ENCODE measurements at places on chromosomes 4 and X.

DNA sequence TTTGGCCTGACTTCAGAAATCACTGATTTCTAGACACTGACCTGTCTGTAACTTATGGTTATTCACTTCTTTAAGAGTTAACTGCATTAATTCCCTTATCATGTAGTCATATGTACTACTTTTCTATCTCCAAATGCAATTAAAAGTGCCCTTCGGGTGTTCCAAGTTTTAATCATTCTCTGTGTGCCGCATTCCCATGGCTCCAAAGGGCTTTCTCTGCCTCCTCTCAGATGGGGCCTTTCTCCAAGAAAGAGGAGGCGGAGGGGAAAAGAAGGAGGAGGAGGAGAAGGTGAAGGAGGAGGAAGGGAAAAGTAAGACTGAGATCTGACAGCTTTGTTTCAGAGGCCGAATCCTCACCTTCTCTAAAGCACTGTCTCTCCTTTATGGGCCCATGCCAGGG is 325.8 kb downstream of the LDB2 start:
- no peak for DNase-seq

GRCh38 chrX:2829469-2830246 is 928 bp downstream of the GYG2 start:
- no peak for DNase-seq

- peak; percentile 58 for DNase-seq
These were observed 1.8 kb downstream of the SLC30A9 start for GRCh38 chr4:41991916-41992767.

DNA sequence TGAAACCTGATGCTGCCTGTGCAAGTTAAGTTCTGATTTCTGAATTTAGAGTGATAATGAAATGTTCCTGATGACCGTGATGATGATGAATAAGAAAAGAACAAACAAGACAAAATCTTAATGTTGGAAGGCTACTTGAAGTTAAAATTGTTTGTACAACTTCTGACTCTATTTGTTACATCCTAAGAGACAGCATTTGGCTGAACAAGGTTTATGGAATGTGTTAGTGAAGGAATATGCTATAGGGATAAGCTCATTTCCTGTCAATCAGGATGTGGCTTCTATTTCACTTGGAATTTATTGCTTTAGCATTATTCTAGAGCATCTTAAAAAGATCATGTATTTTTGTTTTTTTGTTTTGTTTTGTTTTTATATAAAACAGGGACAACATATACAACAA is 267.5 kb downstream of the FAT4 start:
- DNase-seq: peak; percentile 52

DNA sequence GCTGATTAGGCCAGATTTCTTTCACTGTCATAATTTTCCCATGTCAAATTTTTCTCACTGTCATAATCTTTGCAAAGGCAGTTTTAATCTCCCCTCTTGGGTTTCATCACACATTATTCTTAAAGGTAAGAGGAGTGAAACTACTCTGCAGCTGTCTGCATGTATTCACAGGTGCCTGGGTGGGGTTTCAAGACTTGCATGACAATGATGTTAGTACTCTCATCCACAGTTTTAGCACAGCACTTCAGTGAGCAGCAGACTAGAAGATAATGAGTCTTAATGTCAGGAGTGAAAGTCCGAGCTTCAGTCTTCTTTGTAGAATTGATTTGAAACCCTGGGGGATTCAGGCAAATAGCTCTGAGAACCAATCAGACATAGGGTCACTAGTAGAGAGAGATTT is 182.5 kb upstream of the GALNT7 start:
- DNase-seq: no peak

GRCh38 chr4:17646693-17647092 is 32.3 kb downstream of the MED28 start:
- no peak for DNase-seq

DNA sequence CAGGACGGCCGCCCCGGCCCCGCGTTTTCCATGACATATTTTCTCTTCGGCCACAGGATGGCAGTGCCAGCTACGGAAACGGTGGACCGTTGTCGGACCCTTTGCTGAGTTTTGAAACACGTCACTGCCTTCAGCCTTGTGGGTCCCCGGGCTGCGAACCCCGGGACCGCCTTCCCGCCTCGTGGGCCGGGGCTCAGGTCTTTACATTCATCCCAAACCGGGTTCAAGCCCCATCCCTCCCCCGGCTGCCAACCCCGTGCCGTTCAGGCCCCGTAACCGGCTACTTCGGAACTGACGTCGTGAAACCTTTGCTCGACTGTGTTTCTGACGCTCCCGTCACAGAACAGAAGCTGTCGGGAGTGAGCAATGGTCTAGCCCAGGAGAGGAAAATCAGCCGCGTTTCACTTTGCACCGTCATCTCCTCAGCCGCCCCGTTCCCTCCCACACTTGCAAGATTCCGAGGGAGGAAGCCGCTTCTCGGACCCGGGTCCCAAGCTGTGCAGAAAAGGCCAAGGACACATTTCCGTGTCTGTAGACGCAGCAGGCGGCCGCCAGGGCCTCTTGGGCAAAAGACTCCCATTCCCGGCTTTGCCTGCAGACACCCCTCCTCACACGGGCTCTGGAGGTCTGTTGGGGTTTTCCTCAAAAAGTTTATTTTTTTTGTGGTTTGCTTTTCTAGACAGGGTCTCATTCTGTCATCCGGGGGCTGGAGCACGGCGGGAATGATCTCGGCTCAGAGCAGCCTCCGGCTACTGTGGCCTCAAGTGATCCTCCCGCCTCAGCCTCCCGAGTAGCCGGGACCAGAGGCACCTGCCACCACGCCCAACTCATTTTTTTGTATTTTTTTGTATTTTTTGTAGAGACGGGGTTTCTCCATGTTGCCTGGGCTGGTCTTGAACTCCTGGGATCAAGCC is 41.4 kb upstream of the PPP2R3B start:
- DNase-seq: no peak

DNA sequence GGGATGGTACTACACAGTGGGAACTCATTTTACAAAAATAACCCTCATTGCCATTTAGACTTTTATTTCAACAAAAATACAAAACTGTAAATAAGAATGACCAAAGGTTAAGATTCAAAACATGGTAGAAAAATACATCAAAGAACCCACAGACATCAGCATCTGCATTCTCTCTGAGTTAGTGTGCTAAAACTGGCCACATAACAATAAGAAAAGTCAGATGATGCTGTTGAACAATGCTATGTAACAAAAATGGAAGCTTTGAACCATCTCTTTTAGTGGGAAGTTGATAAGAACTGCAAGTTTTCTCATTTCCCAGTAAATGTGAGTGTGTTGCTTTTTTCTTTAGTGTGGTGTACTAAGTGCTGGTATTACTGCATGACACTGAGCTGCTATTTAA is 888.4 kb upstream of the EPHA5 start:
- no peak for DNase-seq

DNA sequence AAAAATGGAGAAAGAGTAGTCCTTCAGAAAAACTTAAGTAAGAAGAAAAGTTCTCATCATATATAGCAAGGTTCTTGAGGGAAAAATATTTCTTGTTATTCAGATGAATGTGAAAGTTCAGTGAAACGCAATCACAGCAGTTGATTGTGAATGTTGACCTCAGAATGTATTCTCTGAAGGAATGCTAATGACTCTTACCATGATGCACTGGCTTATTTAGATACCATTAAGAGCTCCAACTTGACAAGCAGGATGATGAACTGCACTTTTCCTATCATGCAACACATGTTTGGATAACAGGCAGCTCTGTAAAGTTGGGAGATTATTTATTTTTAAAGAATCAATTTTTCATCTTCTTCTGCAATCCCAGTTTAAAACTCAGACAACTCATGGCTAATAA is 115.5 kb upstream of the MYOZ2 start:
- no peak for DNase-seq

GRCh38 chrX:77977095-77977494 is 7.7 kb upstream of the PGAM4 start:
- DNase-seq: no peak

GRCh38 chr4:137307806-137308205 is 224.5 kb downstream of the PCDH18 start:
- DNase-seq: peak; percentile 44

DNA sequence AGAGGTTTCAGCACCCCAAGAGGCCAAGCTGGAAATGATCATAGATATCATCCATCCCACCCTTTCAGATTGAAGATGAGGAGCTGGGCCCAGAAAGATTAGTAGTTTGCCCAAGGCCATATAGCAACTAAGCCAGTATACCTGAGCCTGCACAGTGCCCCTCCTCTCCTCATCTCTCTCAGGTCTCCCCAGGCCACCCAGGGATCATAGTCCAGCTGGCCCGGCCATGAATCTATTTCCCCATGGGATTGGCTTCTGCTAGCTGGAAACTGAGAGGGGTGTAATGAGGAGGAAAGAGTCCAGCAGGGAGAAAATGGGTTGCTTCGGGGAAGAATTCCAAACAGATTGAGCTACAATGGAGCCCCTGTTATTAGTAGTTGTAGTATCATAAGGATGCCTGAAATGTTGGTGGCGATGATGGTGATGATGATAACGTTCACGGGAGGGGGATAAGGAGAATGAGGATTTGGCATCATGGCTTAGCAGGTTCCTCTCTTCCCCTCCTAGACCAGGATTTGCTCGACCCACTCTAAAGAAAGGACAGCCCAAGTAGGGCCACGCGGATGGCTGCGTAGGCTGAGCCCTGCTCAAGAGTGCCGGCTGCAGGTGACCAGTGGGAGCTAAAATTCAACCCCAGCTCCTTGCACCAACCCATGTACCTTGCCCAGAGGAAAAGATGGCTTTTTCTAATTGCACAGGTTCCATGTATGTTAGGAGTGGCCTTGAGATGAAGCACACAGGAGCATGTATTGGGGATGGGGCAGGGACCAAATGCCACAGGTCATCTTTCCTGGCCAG is 117.8 kb upstream of the PJA1 start:
- no peak for DNase-seq

DNA sequence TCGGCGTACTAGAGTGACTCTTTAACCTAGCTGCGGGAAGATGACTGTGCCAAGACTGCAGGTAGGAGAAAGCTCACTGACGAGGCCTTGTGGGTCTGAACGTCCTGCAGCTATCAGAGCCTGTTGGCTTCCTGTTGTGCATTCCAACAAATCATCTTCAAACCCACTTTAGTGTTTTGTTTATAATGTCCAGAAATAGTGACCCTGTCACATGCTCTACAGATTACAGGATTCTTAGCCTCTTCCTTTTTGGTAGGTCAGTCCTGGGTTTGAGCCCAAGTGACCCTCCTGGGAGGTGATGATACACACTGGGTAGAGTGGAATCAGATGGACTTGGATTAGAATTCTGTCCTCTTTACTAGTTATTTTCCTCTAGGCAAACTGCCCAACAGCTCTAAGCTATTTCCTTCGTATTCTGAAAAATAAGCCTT is 33.2 kb downstream of the HTT start:
- no peak for DNase-seq

DNA sequence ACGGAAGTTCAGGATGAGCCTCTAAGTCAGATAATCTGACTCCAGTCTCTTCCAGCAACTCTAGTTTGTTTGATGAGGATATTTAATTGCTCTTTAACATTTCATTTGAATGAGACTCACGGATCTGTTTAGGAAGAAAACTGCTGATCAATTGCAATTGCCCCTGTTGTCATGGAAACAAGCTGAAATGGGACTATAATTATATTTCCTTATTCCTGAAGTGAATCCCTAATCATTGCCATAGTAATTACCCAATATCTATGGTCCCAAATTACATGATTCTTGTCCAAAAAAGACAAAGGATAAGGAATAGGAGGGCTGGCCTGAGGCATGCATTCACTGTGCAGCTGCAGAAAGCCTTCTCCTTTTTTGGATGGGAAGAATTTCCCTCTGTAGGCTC is 105.3 kb downstream of the AASDH start:
- DNase-seq: no peak

GRCh38 chr4:83388313-83388676 is 53.6 kb upstream of the HPSE start:
- no peak for DNase-seq

DNA sequence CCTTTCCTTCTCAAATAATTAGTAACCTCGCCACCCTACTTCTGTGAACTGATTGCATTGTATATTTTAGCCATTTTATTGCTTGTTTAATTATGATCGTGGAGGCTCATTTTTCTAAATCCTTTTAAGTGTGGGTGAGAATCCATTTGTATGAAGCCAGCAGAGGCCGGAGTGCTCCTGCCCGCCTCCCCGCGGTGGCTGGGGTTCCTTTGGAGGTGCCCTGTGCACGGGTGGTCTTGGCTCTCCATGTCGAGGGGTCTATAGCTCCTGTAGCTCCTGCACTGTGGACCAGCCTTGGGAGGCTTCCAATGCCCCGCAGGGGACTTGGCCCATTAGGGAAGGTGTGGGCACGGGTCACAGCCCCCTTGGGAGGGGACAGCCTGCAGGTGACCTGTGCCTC is 15.0 kb downstream of the UVSSA start:
- no peak for DNase-seq

DNA sequence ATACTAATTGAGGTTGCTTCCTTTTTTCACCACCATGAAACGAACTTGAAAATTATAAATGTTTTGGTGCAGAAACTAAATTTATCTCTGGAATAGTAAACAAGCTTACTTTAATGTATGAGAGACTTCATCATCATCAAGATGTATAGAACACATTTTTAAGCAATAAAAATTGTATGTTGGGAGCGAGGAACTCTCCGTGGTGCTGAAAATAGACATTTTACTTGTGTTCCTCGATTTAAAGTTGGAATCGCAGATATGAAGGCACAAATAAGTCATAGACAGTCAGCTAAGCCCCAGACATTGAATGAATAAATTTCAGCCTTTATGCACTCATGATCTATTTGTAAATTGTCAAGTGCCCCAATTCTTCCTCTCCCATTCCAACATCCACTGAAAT is 310.7 kb downstream of the STK32B start:
- no peak for DNase-seq

- peak; percentile 75 for DNase-seq
These were observed 27.7 kb downstream of the FNIP2 start for GRCh38 chr4:158796370-158797140.

DNA sequence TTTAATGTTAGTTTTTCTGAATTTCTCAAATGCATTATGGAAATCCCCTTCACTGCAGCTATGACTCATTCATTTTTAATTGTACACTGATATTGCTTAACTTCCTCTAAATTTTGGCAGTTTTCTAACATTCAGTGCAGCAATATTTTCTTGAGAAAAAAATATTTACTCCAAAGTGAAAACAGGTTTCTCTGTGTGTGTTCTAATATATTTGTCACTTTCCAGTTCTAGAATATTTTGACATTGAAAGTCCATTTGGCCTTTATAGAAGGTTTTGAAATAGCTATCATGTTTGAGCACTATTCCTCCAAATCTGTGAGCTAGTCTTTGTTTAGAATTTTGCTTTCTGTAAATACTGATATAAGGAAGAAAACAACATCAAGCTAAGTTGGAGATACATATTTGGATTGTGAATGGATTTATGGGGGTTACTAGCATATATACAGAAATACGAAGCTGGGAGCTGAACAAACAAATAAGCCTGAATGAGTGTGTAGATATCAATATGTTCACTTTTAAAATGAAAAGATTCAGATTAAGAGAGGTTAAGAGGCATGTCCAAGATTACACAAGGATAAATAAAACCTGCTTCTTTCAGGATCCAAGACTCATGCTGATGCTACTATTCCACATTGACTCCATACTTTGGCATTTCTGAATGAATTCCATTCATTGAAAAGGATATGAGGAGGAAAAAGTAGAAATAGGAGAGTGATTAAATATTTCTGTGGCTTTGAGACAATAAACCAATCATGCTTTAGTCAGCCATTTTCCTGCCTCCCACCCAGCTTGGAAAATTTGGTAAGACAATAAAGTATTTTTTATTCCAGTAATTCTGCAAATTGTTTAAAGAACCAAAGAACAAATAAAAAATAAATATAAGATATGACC is 57.3 kb upstream of the SLIT2 start:
- peak; percentile 59 for DNase-seq

Measured in HT1080 (cell line).